ENCODE measurements at places on chromosomes 1 and 21.

- DNase-seq: no peak
Observed at GRCh38 chr1:56265216-56265615, 314.1 kb downstream of the PLPP3 start.

- no peak for DNase-seq
Observed at GRCh38 chr1:76013206-76013581, 61.4 kb upstream of the ST6GALNAC3 start.

GRCh38 chr1:183218027-183218618, 32.1 kb downstream of the LAMC2 start:
- DNase-seq: no peak

- no peak for DNase-seq
Observed at GRCh38 chr21:17673261-17674020, 60.7 kb upstream of the BTG3 start.

DNA sequence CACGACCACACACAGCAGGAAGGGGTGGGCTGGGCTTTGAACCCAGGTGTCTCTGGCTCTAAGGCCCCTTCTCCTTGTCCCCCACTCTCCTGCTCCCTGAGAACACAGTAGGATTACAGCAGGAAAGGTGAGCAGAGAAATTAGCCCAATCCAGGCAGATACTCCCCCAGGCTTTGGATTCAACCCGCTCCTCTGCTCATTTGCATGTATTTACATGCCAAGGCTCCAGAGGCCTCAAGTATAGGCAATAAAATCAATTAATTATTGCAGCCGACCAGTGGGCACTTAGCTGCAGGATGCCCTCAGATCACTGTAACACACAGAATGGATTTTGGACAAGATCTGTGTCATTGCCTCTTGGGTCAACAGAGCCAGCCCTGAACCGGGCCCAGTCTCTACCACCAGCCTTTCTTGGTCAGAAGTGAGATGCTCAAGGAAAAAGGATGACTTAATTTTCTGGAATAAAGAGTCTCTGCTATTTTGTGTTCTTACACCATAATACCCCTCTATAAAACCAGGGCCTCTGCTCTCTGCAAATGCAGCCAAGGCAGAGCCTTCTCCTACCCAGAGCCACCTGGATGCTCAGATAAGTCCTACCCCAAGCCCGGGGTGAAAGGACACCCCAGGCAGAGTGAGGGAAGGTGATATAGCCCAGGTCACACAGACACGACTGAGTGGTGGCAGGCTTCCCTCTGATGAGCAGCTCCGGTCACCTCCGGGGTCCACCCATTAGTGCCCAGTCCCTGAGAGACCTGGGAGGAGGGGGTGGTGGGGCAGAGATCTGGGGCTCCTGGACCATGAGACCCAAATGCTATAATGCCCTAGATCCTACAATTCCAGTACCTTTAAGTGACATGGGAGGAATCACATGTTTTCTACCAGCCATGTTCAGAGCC, 28.9 kb downstream of the MATN1 start:
- DNase-seq: no peak

- no peak for DNase-seq
Observed at GRCh38 chr1:58477390-58477789, 69.1 kb downstream of the OMA1 start.

Measured in activated T-helper 1 cell treated with Interleukin-2 at 50 U/mL for 16 hours (primary cell).